ENCODE measurements at places on chromosomes 4 and X.

GRCh38 chr4:23680671-23681518, 209.0 kb downstream of the PPARGC1A start:
- peak; percentile 7 for DNase-seq

DNA sequence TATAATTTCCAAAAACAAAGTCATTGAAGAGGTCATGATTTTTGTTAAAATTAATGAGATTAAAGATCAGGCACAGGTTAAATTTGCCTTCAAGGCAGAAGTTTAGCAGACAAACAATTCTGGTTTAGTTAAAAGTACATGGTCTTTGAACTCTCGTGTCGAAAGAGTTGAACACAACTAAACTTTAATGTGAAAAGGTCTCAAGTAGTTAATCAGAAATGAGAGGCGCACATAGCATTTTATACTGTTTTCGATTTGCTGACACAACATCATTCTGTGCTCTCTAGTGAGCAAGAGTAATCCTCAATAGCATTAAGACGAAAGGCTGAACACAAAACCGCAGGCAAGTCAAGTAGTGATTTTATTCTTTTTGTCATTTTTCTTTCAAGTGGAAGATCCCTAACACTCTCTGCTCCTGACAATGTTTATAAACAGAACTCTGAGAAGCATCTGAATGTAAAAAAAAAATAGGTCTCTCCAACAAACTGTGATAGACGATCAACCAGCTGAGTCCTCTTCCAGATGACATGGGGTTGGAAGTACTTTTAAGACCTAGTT, 49.8 kb downstream of the SH3RF1 start:
- no peak for DNase-seq

DNA sequence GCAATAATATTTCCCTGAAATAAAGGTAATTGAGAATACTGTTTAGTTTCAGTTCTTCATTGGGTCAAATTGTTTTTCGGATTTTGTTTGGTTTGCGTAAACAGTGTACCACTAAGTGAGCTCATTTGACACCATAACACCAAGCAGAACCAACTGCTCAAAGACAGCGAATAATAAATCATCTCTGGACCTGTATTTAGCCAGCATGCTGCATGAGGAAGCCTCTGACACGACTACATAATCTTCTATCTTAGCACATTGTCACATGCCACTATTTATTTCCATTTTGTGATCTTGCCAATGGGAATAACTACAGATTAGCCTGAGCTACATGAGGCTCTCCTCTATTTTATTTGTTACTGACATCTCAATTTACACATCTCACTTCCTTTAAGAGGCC, 12.1 kb upstream of the PRKG2 start:
- no peak for DNase-seq

DNA sequence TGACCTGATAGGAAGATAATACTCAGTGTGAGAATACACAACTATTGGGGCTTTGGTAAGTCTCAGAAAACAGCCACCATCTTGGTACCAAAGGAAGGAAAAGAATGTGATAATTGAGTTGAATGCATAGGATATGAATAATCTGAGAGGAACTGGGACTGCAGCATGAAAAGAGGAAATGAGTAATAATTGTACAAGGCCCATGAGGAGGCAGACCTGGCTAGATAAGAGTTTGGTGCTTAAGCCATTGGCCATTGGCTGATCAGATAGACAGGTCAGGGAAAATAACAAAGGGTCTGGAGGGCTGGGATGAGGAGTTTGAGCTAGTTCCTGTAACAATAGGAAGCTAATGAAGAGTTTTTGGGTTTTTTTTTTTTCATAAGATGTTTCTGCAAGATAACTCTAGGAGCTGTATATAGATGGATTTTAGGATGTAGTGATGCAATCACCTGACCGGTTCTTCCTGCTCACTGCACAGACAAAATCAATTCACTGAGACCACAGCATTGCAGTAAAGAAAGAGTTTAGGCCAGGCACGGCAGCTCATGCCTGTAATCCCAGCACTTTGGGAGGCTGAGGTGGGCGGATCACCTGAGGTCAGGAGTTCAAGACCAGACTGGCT, 5.3 kb upstream of the TRMT2B start:
- DNase-seq = no peak

- no peak for DNase-seq
Observed at GRCh38 chr4:109355835-109356234, 53.4 kb upstream of the COL25A1 start.

- no peak for DNase-seq
Observed at GRCh38 chr4:119833611-119834010, 205.0 kb upstream of the PDE5A start.

GRCh38 chrX:137848266-137848905, 282.5 kb downstream of the ZIC3 start:
- DNase-seq = no peak

DNA sequence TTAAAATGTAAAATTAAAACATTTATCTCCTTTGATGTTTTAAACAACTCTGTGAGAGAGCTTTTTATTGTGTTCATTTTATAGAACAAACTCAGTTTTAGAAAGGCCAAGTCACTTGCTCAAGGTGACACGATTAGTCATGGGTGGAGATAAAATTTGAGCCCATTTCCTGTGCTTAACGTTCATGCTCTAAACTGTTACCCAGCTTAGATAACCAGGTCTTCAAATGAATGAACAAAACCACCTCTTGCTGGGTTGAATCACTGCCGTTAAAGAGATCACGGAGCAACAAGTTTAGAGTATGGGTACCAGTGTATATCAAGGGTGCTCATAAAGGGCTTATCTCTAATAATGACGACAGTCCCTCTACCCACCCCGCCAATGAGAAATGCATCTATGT, 10.2 kb upstream of the CASK start:
- DNase-seq = no peak

All from epithelial cell of proximal tubule (primary cell).